Ureter (tissue), 1 donor: ENCODE measurements at places on chromosomes 3 and 15. TPM values are rescaled to one million over a fixed set of nuclear protein-coding genes. Genes with fewer than 3 reads are reported as not detected.

DNA sequence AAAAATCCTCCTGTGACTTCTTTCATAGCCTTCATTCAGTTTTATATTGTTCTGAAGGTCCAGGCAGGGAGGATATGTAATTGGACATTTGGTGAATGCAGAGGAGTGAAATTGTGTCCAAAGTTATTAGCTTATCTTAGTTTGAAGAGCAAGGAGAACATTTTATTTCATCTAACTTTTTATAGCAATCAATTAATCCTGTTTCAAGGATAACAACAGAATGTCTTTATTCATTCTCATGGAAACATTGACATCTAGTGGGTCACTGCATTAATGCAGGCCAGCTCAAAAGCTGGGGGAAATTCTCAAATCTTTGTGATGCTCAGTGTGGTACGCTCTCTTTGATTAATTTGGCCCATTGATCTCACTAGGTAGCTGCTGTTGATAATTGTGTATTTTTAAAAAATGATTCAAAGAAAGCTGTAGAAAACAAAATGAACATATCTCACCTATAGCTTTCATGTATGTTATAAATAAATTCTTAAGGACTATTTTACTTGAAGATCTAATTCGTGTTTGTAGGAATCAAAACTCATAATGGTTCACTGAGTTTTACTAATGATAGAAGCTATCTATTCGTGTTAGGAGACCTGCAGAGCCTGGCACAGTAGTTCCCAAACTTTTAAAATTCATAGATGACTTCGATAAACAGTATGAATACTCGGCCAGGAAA lies 150.8 kb upstream of the KCNMB2 start:
- no peak for DNase-seq

DNA sequence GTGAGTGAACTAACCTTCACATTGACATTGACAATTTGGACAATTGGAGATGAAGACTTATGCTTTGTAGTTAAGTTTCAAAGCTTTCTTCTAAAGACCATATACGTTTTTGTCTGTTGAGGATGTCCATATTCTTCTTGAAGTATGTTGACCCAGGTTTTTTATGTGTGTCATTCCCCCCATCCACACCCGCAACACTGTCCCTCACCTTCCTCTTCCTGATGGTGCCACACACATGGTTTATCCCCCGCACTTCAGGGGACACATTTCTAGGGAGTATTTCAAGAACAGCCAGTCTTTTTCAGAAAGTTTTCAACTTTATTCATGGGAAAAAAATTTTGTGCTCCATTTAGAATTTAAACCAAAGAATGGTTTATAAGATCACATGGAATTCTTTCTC lies 105.1 kb downstream of the GHSR start:
- DNase-seq, result no peak

The AADAC gene
- not detected for total RNA-seq

DNA sequence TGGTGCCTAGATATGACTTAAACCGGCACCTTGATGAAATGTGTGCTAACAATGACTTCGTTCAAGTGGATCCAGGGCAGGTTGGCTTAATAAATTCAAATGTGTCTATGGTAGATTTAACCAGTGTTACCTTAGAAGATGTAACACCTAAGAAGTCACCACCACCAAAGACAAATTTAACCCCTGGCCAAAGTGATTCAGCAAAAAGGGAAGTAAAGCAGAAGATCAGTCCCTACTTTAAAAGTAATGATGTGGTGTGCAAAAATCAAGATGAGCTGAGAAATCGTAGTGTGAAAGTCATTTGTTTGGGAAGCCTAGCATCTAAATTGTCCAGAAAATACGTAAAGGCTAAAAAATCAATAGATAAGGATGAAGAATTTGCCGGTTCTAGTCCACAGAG lies 1.1 kb downstream of the FAN1 start:
- DNase-seq, result no peak

DNA sequence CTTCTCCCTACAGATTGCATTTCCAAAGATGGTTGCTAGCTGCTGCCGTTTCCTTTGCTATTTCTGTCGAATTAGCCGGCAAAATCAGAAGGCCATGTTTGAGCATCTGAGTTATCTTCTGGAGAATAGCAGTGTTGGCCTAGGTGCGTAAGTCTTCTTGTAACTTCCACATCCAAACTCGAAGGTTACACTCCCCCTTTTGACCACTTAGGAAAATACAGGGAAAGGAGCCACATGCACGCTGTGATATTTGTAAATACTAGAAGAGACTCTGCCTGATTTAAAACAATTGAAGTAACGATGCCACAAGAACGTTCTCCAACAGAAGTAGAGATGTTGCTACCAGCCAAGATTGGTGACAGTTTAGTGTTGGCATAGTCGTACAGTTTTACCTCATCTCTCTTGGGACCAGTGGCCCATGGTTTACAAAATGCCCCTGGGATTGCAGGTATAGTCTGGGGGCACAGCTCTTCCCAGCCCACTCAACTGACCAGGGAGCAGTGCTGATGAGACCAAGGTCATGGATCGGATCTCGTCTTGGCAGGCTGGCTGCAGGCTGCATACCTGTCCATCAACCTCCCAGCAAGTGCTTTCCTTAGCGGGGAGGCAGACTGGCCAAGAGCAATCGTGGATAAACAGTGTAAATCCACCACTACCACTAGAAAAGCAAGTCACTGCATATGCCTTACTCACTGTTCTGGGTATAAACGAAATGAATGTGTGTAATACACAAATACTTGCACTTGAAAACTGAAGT lies 268.4 kb upstream of the CHRM5 start:
- no peak for DNase-seq

- DNase-seq, result no peak
Observed at GRCh38 chr15:58434334-58434875, 2.6 kb downstream of the LIPC start.

The MESP1 gene
- total RNA-seq, result 0.29 TPM

The ST8SIA2 gene
- total RNA-seq, result not detected

- no peak for DNase-seq
Observed at GRCh38 chr15:89836267-89837133, 21.8 kb upstream of the ANPEP start.

- DNase-seq, result no peak
Observed at GRCh38 chr3:107465064-107465631, 57.6 kb upstream of the BBX start.

- DNase-seq, result peak; percentile 67
Observed at GRCh38 chr3:39189959-39190269, 2.5 kb downstream of the XIRP1 start.

GRCh38 chr15:32867313-32867626 lies 149.5 kb downstream of the GREM1 start:
- DNase-seq, result no peak

DNA sequence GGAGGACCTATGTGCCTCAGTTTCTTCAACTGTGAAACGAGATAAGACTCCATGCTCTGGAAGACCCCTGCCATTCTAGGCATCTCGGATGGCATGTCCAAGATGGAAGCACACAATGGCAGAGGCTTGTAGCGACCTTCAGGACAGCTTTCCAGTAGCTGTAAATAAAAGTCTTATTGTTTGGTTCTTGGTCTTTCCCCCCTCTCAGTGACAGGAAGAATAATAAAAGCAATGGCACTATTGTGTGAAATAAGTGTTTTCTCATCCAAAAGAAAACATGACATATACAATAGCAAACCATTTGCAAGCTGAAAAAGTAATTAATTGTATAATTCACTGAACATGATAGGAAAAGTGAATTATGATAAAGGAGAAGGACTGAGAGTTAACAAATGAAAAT lies 32.5 kb upstream of the CD47 start:
- DNase-seq, result no peak

DNA sequence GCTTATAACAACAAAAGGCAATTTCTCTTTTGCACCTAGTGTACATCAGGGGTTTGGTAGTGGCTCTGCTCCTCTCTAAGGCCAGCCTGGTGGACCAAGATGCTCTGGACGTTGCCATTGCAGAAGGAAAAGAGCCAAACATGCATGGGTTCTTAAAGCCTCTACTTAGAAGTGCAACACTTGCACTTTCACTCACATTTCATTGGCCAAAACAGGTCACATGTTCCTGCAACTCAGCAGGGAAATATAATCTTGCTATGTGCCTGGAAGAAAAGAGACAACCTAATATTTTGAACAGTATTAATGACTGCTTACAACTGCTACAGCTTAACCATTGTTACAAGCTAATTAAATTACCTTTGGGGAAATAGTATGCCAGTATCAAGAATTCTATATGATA lies 182.9 kb downstream of the IL5RA start:
- no peak for DNase-seq

- DNase-seq, result no peak
Observed at GRCh38 chr3:57673156-57673555, 19.7 kb downstream of the DENND6A start.

- no peak for DNase-seq
Observed at GRCh38 chr15:81853150-81853748, 192.6 kb downstream of the MEX3B start.

GRCh38 chr3:132134611-132135010 lies 99.8 kb upstream of the CPNE4 start:
- DNase-seq, result no peak

- no peak for DNase-seq
Observed at GRCh38 chr15:90703455-90703854, 13.7 kb upstream of the BLM start.

DNA sequence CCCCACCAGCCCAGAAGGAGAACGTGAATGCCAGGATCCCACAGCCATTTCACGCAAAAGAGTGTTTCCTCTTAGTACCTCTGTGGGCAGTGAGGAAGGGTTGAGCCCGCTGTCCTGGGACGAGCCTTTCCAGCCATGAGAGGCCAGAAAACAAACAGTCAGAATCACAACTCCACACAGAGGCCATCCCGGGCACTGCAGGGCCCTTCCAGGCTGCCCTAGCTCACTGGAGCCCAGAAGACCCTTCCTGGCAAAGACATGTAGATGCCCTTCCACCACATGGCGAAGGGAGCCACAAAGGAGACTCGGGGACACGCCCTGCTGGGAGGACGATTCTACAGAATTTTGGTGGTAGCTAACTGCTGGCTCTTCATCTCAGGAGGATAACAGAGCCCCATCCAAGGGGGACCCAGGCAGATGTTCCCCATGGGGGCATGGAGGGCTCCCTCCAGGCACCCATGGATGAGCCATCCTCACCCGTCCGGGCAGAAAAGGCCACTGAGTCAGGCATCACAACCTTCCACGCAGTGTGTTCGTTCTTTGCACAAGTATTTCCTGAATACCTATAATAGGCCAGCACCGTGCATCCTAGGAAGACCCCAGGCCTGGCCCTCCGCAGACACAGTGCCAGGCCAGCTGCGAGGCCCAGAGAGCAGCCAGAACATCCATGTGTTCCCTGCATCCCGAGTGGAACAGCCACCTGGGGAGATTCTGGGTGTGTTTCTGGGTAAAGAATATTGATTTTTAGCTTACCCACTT lies 47.2 kb downstream of the SLC12A8 start:
- DNase-seq, result no peak

DNA sequence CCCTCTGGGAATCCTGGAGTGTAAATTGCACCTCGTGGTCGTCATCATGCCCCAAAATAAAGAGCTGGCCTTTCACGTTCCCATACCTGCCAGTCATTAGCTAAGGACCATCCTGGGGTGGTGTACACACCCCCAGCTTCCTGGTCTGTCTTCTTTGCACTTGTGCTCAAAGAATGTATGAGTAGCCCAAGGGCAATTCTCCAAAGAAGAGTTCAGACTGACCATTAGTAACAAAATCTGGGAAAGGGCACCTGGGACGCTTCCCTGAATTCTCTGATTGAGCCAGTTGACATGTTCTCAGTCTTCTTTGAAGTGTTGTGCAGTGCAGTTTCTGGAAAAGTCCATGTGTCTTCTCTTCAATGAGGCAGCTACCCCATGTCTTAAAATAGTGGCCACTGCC lies 34.8 kb downstream of the FAM3D start:
- no peak for DNase-seq

DNA sequence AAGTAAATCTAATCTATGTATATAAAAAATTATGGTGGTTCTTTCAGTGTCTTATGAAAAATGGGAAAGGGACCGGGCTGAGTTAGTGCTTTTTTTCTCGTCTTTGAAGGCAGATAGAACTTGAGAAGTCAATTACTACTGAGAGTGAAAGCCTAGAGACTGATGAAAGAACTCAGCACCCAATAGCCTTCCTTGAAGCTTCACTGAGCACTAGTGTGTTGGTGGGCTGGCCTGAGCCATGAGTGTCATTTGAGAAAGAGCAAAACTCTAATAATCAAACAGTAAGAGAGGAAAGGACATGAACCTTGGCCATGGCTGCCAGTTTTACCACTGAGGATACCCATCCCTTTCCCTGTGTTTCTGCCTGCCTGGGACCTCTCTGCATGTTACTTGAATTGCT lies 428.3 kb upstream of the RASGRP1 start:
- no peak for DNase-seq

DNA sequence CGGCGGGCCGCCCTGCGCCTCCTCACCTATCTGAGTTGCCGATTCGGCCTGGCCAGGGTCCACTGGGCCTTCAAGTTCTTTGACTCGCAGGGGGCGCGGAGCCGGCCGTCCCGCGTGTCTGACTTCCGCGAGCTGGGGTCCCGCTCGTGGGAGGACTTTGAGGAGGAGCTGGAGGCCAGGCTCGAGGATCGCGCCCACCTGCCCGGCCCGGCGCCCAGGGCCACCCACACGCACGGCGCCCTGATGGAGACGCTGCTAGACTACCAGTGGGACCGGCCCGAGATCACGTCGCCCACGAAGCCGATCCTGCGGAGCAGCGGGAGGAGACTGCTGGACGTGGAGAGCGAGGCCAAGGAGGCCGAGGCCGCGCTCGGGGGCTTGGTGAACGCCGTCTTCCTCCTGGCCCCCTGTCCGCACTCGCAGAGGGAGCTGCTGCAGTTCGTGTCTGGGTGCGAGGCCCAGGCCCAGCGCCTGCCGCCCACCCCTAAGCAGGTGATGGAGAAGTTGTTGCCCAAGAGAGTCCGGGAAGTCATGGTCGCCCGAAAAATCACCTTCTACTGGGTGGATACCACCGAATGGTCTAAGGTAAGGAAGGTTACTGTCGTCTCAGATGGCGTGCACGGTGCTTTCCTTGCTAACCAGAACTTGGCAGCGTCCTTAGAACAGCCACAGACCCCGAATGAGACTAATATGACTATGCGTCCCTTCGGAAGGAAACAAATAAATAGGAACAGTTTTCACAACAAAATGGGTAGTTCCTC lies 567 bp downstream of the TICRR start:
- no peak for DNase-seq

The CYP8B1 gene
- total RNA-seq, result not detected
